ENCODE measurements at places on chromosomes 4 and X. TPM values are rescaled to one million over a fixed set of nuclear protein-coding genes. Genes with fewer than 3 reads are reported as not detected.
A peak's percentile ranks its signal among the peaks of the same experiment; 100 is the strongest.

The SLC9B1 gene
- total RNA-seq, result 1.4 TPM

The TACC3 gene
- 7.5 TPM for total RNA-seq

The CYSLTR1 gene
- 0.48 TPM for total RNA-seq

The MAGEA6 gene
- total RNA-seq, result not detected

The HS6ST2 gene
- total RNA-seq, result 18.7 TPM

The SNCA gene
- 27.2 TPM for total RNA-seq

The SOWAHD gene
- 0.61 TPM for total RNA-seq

The CENPVL1 gene
- total RNA-seq, result not detected

The PLS3 gene
- 67.2 TPM for total RNA-seq

The RIPPLY1 gene
- total RNA-seq, result not detected

The NPY2R gene
- 0.08 TPM for total RNA-seq

- DNase-seq, result no peak
- H3K27ac ChIP-seq, result no peak overlapping the region
- no peak overlapping the region for H3K4me3 ChIP-seq
Measured at GRCh38 chr4:8857766-8858700, 13.6 kb downstream of the HMX1 start.

DNA sequence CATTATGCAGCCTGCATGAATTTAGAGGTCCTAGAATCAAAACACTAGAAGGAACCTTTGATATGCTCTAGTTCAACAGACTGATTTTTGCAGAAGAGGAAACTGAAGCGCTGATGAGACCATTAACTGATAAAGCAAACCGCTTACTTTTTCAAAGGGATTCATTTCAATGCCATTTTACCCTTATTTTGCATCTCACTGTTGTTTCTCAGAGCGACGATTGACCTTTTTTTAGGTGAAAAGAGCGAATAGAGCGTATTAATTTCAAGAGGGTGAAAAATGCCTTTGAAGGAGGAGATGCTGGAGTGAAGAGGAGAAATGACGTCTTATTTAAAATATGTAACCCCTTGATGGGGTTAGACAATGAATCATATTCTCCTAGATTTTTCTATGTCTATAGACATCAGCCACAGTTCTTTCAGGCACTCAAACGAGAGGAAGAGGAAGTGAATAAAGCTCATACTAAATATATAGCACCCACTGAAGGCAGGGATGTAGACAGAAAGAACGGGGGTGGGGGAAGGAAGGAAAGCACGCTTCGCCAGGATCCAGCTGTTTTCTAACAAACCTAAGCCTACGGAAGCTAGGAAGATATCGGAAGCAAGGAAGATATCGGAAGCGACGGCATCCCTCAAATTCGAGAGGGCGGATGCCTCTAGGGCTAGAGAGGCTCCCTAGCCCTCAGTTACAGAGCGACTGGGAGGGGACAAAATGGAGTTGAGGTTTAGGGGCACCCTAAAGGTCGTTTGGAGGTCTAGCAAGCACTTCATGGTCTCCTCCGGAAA is 848 bp downstream of the ACSL4 start:
- no peak for DNase-seq
- peak overlapping the region; percentile 58 for H3K4me3 ChIP-seq
- H3K36me3 ChIP-seq, result no peaks in the 10 kb centered on the region
- H3K27ac ChIP-seq, result peak overlapping the region; percentile 78

GRCh38 chr4:158159054-158159717 is 13.6 kb downstream of the GASK1B start:
- peak overlapping the region; percentile 5 for H3K27ac ChIP-seq
- H3K4me3 ChIP-seq, result no peak overlapping the region
- peaks cover 19% of the 10 kb centered on the region for H3K4me1 ChIP-seq
- DNase-seq, result no peak
- no peaks in the 10 kb centered on the region for H3K27me3 ChIP-seq

GRCh38 chrX:47361538-47362511 is 8.6 kb upstream of the ZNF157 start:
- H3K36me3 ChIP-seq, result no peaks in the 10 kb centered on the region
- peak; percentile 63 for DNase-seq
- no peaks in the 10 kb centered on the region for H3K27me3 ChIP-seq
- H3K4me3 ChIP-seq, result peak overlapping the region; percentile 18
- H3K4me1 ChIP-seq, result no peaks in the 10 kb centered on the region

DNA sequence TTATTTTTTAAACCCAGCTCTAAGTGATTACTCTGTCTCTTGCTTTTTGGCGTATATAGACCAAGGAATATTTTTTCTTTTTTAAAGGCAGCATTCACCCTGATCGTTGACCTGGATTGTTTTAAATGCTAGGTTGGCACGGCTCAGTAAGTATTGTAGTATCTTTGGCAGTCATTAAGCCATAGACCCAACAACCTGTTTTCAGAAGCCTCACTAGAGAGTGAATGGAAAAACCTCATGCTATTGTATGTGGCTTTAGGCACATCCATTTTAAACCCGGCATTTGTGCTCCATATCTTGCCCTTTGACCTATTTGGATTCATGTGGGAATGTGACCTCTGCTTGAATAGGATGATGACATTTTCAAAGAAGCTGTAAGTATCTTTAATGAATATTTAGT is 183.9 kb downstream of the SNCA start:
- DNase-seq, result no peak
- no peaks in the 10 kb centered on the region for H3K27me3 ChIP-seq
- H3K27ac ChIP-seq, result no peak overlapping the region
- no peak overlapping the region for H3K4me3 ChIP-seq
- H3K4me1 ChIP-seq, result no peaks in the 10 kb centered on the region

GRCh38 chr4:139767168-139767567 is 101.5 kb downstream of the MGST2 start:
- H3K4me3 ChIP-seq, result no peak overlapping the region
- H3K27me3 ChIP-seq, result no peaks in the 10 kb centered on the region
- no peaks in the 10 kb centered on the region for H3K36me3 ChIP-seq
- H3K4me1 ChIP-seq, result peaks cover 8% of the 10 kb centered on the region
- no peak overlapping the region for H3K27ac ChIP-seq

- no peaks in the 10 kb centered on the region for H3K4me1 ChIP-seq
- no peaks in the 10 kb centered on the region for H3K36me3 ChIP-seq
- H3K27ac ChIP-seq, result no peak overlapping the region
- DNase-seq, result no peak
Measured at GRCh38 chr4:5656415-5656814, 51.9 kb downstream of the EVC2 start.

DNA sequence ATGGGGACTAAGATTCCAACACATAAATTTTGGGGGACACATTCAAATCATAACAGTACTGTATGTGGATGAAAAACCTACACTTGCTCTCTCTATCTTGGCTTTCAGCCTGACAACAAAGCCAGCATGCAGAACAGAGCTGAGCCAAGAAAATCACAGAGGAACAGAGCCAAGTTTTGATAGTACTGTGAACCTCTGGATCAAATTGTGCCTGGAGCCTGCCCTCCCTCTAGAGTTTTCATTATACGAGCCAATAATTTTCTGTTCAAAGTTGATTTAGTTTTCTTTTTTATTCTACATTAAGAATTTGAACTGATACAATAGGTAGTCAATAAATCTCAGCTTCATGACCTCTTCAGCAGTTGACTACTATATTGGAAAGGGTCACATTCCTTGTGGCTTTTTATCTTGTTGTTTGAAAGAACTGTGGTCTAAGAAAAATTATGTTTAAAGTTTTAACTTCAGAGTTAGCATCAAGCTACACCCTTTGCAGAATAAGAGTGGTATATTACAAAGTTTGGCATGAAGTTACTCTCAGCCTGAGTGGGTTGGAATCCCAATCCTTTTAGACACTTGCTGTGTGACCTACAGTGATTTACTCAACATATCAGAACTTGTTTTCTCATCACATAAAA is 31.1 kb downstream of the GRID2 start:
- peaks cover 6% of the 10 kb centered on the region for H3K4me1 ChIP-seq
- H3K27ac ChIP-seq, result no peak overlapping the region
- H3K36me3 ChIP-seq, result no peaks in the 10 kb centered on the region
- DNase-seq, result no peak
- H3K4me3 ChIP-seq, result no peak overlapping the region

GRCh38 chrX:119235051-119235511 is 1.0 kb upstream of the PGRMC1 start:
- no peaks in the 10 kb centered on the region for H3K36me3 ChIP-seq
- H3K4me1 ChIP-seq, result no peaks in the 10 kb centered on the region
- no peaks in the 10 kb centered on the region for H3K27me3 ChIP-seq
- DNase-seq, result peak; percentile 24
- no peak overlapping the region for H3K4me3 ChIP-seq
- H3K27ac ChIP-seq, result peak overlapping the region; percentile 62

- H3K4me3 ChIP-seq, result no peak overlapping the region
- no peak overlapping the region for H3K27ac ChIP-seq
- H3K27me3 ChIP-seq, result no peaks in the 10 kb centered on the region
- no peaks in the 10 kb centered on the region for H3K36me3 ChIP-seq
- no peak for DNase-seq
Measured at GRCh38 chr4:127120441-127121090, 512.2 kb upstream of the INTU start.

- no peaks in the 10 kb centered on the region for H3K36me3 ChIP-seq
- no peaks in the 10 kb centered on the region for H3K27me3 ChIP-seq
- peak; percentile 32 for DNase-seq
- H3K4me1 ChIP-seq, result peaks cover 10% of the 10 kb centered on the region
- peak overlapping the region; percentile 66 for H3K4me3 ChIP-seq
Measured at GRCh38 chr4:76950956-76951671, 1.6 kb downstream of the SEPTIN11 start.

DNA sequence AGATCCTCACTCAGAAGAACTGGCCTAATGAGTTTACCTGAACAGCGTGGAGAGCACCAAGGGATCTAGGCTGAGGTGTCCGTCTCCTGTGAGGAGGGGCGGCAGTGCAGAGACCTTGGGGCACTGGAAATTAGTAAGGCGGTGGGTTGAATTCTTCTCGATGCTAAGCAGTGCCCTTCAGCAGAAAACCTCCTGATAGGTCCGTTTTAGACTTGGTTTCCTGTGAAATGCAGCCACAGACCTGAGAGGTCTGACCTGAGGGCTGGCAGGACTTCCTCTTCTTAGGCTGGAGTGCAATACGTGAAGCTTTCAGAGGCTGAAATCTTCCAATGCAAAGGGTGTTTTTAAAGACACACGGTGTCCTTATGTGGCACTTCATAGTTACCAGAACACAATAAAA is at the start of gene CLNK:
CLNK (minus strand) TSS at position 138 of the 400 bp plus-strand sequence. CDS start 16,899 bp downstream, outside the sequence.
- H3K27ac ChIP-seq, result no peak within 1 kb of the TSS
- no peak for DNase-seq
- H3K36me3 ChIP-seq, result no peaks in the 10 kb centered on the region

GRCh38 chr4:15294202-15294601 is 133.6 kb upstream of the C1QTNF7 start:
- H3K36me3 ChIP-seq, result no peaks in the 10 kb centered on the region
- no peaks in the 10 kb centered on the region for H3K27me3 ChIP-seq
- H3K27ac ChIP-seq, result no peak overlapping the region
- H3K4me3 ChIP-seq, result no peak overlapping the region
- H3K4me1 ChIP-seq, result no peaks in the 10 kb centered on the region

GRCh38 chr4:165610679-165611437 is 232.1 kb downstream of the CPE start:
- H3K27ac ChIP-seq, result no peak overlapping the region
- no peak for DNase-seq
- no peaks in the 10 kb centered on the region for H3K27me3 ChIP-seq
- no peak overlapping the region for H3K4me3 ChIP-seq
- no peaks in the 10 kb centered on the region for H3K4me1 ChIP-seq

DNA sequence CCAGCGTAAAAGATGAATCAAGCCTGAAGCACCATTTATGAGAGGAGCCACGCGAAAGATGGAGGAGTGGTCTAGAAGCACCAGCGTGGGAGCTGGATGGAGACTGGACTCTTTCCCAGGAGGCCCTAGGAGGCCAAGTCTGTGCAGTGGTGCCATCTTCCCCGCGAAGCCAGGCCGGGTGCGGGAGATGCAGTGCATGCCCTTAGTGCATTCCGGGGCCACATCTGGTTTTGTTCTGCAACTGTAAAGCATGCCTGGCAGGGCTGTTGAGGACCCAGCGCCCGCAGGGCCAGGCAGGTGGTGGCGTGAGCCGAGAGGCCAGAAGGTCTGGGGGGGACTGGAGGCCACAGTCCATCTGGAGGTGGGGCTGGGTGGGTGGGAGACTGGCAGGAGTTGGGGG is 78.6 kb upstream of the ADRA2C start:
- no peak for DNase-seq
- H3K27me3 ChIP-seq, result no peaks in the 10 kb centered on the region
- no peaks in the 10 kb centered on the region for H3K4me1 ChIP-seq
- no peak overlapping the region for H3K4me3 ChIP-seq
- no peak overlapping the region for H3K27ac ChIP-seq
- H3K36me3 ChIP-seq, result no peaks in the 10 kb centered on the region

DNA sequence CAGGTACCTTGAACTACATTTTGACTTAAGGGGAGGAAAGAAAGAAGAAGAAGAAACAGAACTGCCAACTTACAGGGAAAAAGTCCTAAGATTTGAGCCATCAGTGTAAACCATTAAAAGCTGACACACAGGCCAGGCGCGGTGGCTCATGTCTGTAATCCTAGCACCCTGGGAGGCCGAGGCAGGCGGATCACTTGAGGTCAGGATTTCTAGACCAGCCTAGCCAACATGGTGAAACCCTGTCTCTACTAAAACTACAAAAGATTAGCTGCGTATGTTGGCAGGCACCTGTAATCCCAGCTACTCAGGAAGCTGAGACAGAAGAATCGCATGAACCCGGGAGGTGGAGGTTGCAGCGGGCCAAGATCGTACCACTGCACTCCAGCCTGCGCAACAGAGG is 389.7 kb upstream of the FAM241A start:
- no peaks in the 10 kb centered on the region for H3K4me1 ChIP-seq
- DNase-seq, result no peak

DNA sequence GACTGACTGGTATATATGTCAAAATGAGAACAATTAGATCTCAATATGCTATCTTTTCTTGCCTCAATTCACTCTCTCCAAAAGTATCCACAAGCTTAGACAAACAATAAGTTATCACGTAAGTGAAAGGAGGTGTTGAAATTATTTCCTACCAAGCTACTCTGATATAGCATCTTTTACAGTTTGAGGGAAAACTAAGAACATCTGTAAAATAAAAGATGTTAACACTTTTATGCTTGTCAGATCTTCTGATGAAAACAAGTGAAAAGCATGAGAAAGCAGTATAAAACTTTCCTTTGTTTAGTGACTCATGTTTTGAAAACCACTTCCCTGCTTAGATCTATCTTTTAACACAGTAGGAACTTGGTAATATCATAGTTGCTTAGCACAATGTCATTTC is 8.4 kb upstream of the MAB21L2 start:
- no peak for DNase-seq
- H3K27me3 ChIP-seq, result no peaks in the 10 kb centered on the region
- no peaks in the 10 kb centered on the region for H3K36me3 ChIP-seq

GRCh38 chrX:30863974-30864373 is 25.1 kb downstream of the TAB3 start:
- no peaks in the 10 kb centered on the region for H3K36me3 ChIP-seq
- DNase-seq, result no peak
- no peaks in the 10 kb centered on the region for H3K4me1 ChIP-seq
- no peaks in the 10 kb centered on the region for H3K27me3 ChIP-seq
- H3K27ac ChIP-seq, result no peak overlapping the region
- no peak overlapping the region for H3K4me3 ChIP-seq

DNA sequence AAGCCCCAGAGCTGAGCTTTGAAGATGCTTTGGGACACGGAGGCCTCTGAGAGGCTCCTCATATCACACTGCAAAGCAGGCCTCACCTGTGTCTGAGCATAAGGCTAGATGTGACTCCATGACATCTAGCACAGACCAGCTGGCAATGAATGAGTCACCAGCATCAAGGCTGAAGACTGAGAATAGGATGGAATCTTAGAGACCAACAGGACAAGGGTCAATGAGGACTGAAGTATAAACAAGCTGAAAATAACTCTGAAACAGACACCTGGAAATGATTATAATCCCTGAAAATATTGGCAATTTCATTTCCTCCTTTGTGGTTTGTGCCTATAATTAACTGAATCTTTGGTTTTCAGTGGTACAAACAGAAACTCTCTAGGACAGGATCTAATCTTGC is 87.1 kb upstream of the PRPS1 start:
- no peaks in the 10 kb centered on the region for H3K27me3 ChIP-seq
- H3K4me1 ChIP-seq, result no peaks in the 10 kb centered on the region
- no peaks in the 10 kb centered on the region for H3K36me3 ChIP-seq
- no peak overlapping the region for H3K27ac ChIP-seq
- no peak overlapping the region for H3K4me3 ChIP-seq
- DNase-seq, result no peak
